ENCODE measurements at places on chromosomes 12 and 14.

DNA sequence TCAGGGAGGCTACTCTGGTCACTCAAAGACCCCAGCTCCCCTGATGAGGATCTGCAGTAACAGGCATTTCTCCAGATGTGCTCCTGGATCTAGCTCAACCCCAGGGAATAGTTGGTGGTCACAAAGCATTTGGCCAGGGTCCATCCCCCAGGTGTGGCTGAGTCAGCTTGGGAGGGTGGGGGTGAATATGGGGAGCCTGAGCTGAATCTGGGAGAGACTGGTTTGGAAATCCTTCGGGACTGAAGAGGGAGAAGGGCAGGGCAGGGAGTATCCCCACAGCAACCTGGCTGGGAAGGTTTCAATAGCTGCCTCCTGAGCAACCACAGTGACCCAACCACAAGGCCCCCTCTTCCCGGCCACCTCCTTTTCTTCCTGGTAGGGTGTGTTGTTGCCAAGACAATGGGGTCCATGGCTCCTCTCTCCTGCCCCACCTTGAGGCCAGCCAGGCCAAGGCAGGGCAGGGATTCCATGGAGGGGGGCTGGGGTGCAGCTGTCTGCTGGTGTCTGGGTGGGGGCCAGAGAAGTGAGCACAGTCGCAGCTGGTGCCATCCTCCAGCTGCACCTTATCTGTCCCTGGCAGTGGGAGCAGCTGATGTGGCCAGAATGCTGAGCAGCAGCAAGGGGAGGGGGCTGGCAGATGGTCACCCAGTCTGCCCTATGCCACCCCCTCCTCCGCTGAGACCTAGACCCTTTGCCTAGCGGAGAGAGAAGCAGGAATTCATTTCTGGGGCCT, 5.5 kb downstream of the ASIC1 start:
- DNase-seq = no peak

DNA sequence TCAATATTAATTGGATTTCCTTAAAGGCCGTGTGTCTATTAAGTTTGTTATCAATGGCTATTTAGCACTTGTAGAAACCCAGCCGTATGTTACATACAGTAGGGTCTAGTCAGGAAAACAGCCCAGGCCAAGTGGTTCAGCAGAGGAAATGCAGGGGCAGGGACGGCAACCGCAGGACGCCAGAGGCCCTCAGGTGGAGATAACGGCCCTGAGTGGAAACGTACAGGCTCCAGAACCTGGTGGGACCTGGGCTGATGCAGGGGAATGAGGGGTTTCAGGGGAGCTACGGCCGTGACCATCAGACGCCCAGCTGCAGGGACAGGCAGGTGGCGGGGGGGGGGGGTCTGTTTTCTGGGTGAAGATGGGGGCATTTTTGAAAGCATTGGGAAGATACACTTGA, 3.7 kb upstream of the ANKLE2 start:
- DNase-seq = no peak

GRCh38 chr12:121873216-121873569, 14.5 kb upstream of the HPD start:
- DNase-seq = no peak

DNA sequence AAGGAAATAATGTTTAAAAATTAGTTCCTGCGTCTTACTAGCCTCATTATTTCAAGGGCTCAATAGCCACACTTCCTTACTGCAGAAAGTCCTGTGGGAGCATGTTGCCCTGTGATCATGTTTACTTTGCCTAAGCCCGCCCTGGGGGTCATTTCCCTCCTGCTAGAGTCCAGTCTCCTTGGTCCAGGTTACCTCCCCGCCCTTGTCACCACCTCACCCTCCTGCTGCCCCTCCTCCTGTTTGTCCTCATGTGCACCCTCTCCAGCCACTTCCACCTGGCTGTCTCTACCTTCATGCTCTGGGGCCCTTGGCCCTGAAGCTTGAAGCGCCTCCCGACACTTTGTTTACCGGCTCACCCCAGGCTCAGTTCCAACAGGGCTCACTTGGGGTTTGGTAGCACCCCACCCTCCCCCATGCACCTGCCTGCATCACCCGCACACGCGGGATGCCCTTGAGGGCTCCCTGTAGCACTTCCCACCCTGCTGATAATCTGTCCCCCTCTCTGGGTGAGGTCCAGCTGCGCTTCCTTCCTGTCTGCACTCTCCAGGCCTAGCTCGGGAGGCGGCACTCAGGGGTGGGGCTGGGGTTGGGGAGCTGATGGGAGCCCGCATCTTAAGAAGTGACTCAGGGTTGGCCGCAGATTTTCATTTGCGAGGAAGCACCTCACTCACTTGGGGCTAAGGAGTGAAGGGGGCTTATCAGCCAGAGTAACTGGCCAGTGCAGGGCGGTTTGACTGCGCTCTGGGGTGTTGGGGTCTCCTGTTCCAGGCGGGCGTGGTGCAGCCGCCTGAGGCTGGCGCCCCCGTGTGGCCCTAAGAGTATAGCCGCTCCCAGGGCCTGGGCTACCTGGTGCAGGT, 40.1 kb downstream of the SMIM41 start:
- DNase-seq = no peak

DNA sequence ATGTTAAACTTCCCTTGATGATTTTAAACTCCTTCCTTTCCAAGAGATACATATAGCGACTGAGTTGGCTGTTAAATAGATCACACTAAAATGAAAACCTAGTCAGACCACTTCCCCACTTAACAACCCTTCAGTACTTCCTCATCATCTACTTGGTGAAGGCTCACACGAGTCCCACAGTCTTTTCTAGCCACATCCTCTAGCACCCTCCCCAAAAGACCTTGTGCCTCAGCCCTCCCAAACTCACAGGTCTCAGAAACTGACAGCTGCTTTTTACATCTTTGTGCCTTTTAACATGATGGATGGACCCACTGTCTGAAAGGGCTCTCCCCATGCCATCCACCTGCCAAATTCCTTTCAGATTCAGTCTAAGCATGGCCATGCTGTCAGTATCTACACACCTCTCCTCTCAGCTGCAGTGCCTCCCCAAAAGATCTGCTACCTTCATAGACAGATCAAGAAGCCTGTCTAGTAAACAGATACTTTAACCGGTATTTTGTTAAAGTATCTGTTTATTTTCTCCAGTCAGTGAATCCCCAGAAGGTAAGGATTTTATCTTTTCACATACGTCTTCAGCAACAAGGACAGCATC, 65.1 kb upstream of the GPHB5 start:
- peak; percentile 21 for DNase-seq

DNA sequence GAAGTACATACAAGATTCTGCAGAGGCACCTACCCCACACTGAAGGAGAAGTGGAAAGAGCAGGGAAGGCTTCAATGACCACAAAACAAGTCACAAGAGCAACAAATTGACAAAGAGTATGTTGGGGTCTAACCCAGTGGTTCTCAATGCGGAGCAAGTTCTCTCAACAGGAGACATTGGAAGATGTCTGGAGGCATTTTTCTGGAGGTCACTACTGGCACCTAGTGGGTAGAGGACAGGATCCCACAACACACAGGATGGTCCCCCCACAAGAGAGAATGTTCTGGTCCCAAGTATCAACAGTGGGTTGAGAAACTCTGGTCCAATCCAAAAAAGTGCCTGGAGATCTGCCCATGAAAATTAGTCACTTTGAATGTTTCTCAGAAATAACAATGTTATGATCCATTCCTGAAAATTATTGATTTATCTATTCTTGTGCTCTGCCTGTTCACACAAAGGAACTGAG, 3.4 kb downstream of the SSH1 start:
- DNase-seq = no peak

DNA sequence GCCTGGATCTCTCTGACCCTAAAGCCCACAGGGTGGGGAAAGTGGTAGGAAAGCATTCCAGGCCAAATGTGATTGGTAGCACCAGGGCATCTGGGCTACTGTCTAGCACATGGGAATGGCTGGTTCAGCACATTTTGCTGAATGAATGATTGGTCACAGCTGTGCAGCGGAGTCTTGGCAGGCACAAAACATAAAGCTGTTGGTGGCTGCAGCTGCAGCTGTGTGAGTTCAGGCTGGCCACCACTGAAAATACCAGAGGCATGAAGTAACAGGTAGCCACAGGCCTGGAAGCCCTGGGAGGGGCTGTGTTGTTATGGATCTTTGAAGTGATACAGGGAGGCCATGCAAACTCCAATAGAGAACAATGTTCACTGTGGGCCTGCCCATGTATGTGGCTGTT, 72.7 kb downstream of the MYRFL start:
- no peak for DNase-seq

DNA sequence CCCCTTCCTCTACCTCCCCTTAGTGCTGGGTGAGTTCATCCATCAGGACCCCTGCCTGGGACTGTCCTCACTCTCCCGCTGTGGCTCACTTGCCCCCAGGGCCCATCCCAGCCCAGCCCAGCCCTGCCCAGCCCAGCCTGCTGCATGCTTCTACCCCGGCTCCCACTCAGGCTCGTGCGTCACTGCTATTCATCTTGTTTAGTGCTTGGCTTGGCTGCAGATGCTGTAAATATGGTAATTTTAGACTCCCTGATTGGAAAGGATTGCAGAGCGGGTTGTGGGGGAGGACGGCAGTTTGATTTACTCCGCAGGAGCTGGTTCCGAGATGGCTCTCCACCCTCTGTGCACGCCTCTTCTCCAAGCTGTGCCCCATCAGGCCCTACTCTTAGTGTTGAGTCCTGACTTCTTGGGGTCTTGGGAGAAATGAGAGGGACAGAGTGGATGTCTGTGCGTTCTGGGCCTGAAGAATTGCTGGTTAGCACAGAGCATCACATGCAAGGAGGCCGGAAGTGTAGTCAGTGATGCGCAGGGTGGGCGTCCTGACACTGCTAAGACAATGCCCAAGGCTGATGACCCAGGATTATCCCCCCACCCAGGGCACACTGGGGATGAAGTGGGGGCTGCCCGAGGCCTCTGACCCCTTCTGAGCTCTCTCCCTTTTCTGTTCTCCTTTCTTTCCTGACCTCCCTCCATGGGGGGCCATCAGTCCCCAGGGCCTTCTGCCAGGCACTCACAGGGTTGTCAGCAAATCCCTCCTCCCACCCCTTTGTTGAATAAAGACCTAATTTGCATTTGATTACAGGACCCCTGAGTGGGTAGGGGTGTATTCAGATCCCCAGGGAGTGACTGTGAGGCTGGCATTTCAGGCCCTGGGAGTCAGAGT, 244.4 kb downstream of the ZFP36L1 start:
- no peak for DNase-seq

Data from stimulated activated CD8-positive, alpha-beta memory T cell treated with anti-CD3 and anti-CD28 coated beads, Interleukin-7, amount 100 ng/mL, for 1 hour (primary cell).